ENCODE measurements at places on chromosomes 4 and X. TPM values are rescaled to one million over a fixed set of nuclear protein-coding genes. Genes with fewer than 3 reads are reported as not detected.
A peak's percentile ranks its signal among the peaks of the same experiment; 100 is the strongest.

The FAM241A gene
- 0.19 TPM for total RNA-seq

- peak overlapping the region; percentile 23 for H3K27ac ChIP-seq
- DNase-seq = no peak
- H3K4me1 ChIP-seq = peaks cover 20% of the 10 kb centered on the region
- no peaks in the 10 kb centered on the region for H3K27me3 ChIP-seq
These were observed 163.4 kb downstream of the BANK1 start for GRCh38 chr4:101953949-101954348.

DNA sequence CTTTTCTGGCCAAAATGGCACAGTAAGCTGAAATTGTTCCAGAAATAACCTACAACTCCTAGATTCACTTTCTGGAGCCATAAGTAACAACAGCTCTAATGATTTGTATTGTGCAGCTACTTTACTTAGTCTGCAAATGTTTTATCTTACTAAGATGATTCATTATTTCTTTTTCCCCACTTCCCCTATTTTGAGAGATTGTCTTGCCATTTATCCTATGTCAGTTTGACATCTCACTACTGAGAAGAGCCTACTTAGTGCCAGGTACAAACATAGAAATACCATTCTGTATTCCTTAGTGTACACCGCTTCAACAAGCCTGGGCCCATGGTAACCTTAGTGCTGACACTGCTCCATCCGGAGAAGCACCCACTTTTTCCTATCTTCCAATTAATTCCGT, 13.8 kb upstream of the STK26 start:
- no peak overlapping the region for H3K4me3 ChIP-seq
- H3K36me3 ChIP-seq = no peaks in the 10 kb centered on the region
- no peak overlapping the region for H3K27ac ChIP-seq

The PLS3 gene
- total RNA-seq = 530 TPM
